ENCODE measurements at places on chromosomes 7 and 10.

- DNase-seq: no peak
Measured at GRCh38 chr10:110151467-110151866, 55.9 kb upstream of the MXI1 start.

DNA sequence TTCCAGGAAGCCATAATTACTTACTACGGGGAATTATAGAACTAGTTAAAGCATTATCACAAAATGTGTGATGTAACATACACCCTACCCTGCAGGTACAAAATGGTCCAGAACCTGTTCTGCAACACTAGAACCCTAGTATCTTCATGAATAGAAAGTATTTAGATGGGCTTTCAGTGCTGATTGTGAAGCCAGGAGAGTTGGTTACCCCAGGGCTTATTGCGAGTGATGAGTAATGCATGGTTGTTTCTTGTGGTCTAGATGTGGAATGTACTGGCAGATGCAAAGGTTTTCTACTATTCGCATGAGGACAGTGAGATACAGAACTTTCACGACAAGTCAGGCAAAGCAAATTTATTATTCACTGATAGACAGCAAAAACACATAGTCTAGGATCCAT is 33.6 kb upstream of the AGR3 start:
- no peak for DNase-seq

DNA sequence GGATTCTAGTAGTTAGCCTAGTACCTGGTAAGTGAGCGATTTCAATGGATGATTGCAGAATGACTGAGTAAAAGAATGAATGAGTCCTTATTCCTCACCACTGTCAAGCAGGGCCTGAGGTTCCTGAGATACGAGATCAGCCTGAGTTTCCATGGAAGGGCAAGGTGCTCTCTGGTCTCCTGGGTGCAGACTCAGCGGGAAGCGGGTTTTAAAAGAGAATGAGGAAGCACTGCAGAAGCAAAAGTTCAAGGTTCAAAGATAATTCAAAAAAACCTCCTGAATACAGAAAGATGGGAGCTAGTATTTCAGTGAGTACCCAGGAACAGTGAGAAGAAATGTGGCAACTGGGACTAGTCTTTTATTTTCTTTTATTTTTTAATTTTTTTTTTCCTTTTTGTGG is 4.3 kb downstream of the ZNF3 start:
- no peak for DNase-seq

GRCh38 chr10:483261-483660 is 206.2 kb downstream of the DIP2C start:
- DNase-seq: no peak

- no peak for DNase-seq
Measured at GRCh38 chr7:70647801-70648498, 484.0 kb upstream of the GALNT17 start.

DNA sequence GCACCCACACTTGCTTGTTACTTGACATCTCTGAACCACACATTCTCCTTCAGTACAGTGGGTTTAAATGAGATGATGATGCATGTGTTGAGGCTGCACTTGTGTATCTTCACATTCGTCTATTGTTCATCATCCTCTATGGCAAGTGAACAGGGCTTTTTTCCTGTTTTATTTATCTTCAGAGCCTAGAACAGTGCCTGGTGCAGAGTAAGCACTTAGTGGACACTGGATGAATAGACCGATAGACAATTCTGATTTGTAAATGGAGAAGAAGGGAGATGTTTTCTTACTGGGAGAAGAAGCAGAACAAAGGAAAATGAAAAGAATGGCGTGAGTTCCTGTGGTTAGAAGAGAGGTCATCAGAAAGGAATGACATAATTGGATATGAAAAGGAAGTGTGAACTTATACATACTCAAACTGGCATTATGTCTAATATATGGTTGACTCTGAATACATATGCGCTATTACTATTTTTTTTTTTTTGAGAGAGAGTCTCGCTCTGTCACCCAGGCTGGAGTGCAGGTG is 99.7 kb downstream of the AVL9 start:
- no peak for DNase-seq

DNA sequence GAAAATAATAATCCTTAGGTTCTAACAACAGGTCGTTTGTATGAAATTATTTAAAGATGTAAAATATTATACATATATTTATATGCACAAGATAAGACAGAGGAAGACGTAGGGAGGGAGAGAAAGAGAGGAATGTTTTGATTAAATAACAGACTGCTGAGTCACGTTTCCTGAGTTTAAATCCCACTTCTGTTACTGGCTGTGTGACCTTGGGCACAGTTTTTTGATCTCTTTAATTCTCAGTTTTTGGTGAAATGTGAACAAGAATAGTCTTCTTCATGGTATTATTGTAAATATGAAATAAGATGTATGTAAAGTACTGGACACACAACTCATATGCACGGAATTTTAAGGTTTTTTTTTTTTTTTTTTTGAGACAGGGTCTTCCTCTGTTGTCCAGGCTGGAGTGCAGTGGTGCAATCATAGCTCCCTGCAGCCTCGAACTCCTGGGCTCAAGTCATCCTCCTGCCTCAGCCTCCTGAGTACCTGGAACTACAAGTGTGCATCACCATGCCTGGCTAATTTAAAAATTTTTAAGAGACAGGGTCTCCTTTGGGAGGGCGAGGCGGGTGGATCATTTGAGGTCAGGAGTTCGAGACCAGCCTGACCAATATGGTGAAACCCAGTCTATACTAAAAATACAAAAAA is 42.6 kb downstream of the BAMBI start:
- no peak for DNase-seq

DNA sequence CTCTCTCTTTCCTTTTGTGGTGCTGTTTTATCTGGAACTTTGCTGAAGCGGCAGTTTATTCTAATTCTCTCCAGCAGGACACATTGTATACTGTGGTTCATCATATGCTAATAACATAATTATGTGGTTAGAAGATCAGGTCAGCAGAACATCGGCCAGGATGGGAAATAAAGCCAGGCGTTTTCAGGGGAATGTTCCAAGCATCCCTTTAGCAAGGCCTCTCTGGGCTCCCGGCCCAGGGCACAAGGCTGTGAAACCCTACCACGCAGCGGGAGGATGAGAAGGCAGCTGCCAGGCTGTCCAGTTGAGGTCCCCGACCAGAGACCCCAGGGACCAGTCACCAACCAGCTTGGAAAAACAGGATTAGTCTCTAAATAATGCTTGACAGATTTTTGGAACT is 112.2 kb upstream of the GALNT17 start:
- DNase-seq: no peak

- no peak for DNase-seq
Measured at GRCh38 chr7:143979998-143980397, 20.1 kb upstream of the OR6B1 start.

DNA sequence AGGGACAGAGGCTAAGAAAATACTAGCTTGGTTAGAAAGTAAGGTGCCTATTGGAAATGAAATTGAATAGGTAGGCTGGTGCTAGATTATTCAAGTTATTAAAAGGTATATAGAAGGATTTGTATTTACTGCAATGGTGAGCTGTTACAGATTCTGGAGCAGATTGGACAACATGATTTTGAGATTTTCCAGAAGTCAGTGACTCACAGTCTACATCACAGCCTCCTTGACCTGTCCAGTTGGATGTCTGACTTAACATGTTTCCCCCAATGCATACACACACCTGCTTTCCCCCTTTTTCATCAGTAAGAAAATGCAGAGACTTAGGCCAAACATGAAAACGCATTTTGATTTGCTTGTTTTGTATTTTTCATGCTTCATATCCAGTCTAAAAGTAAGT is 33.4 kb downstream of the STARD3NL start:
- no peak for DNase-seq

DNA sequence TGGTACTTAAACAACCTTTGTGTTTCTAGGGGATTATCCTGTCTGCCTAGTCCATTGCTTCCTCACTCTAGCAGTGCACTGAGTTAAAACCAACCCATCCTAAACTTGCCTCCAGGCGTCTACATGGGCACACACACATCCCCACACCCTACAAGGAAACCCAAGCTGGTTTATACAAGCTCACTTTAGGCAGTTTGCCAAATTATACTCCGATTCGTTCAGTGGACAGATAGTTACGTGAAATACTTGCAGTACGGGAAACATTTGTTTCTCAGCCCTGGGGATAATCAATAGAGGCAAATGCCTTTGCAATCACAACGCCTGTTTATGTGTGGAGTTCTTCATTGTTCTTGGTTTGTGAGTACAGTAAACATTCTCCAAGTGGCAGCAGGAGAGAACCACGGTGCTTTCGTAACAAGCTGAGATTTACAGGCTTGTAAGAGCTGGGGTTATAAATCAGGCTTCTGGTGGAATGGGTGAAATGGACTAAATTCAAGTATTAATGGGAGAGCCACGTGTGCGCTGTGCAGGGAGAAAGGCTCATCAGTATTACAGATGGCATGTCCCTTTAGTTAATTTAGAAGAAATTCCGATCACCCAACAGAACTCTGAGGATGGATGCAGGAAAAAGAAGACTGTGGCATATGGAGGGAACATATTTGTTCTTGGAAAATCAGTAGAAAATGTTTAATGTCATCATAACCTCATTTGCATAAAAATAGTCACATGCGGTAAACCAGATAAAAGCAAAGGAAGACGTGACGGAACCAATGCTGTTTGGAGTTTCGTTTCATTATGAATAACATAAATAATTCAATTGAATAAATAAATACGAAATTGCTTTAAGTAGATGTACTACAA is 217.1 kb downstream of the GALNT17 start:
- no peak for DNase-seq

GRCh38 chr7:50709151-50709550 is 73.5 kb downstream of the GRB10 start:
- no peak for DNase-seq

GRCh38 chr10:124288486-124288885 is 130.2 kb downstream of the OAT start:
- DNase-seq: no peak

GRCh38 chr10:28494420-28494819 is 38.5 kb upstream of the WAC start:
- no peak for DNase-seq

DNA sequence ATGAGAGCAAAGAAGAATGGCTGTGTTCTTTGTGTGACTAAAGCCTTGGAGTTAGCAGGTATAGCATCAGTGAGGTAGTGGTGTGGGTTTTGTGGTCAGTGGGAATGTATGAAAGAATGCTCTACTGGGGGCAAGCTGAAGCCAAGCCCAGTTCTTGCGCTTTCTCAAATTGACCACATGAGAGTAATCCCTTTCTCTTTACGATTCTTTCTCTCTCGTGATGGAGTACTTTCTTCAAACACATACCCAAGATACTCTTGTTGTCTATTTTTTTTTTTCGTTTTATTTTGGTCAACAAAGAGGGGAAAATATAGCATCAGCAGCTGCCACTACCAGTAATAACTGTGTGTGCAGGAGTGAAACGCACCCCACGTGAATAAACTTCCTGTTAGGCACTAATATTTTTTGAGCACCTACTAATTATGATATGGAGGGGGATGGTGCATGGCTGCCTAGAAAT is 8.4 kb upstream of the PANK1 start:
- no peak for DNase-seq

DNA sequence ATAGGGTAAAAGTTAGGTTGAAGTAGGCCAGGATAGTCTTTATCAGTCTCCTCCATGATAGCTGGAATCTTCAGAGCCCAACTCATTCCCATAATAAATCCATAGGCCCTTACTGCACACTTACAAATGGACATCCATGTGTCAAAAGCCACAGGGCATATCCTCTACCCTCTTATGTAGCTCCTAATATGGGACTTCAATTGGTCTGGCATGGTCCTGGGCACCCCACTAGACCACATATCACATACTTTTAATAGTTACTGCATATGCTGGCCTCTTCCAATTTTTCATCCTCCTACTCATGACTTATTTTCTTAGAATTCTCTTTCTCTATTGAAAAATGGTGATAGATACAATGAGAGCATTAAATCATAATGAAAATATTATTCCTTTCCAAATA is 169.3 kb downstream of the MAGI2 start:
- no peak for DNase-seq

DNA sequence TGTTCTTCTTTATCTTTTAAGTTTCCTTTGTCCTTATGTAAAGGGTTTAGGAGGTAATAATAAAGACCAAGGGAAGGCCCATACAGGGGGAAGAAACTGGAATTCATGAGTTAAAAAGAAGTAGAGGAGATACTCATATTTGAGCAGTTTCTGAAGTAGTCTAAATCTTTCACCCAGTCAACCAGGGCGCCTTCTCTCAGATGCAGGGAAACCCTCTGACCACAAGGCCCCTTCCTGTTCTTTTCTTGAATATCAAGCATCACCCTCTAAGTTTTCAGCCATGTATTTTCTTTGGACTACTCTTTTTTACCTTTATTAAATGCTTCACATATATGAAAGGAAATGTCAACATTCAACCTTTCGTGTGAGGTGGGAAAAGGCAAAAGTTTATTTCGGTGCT is 630.8 kb downstream of the SUGCT start:
- DNase-seq: no peak

DNA sequence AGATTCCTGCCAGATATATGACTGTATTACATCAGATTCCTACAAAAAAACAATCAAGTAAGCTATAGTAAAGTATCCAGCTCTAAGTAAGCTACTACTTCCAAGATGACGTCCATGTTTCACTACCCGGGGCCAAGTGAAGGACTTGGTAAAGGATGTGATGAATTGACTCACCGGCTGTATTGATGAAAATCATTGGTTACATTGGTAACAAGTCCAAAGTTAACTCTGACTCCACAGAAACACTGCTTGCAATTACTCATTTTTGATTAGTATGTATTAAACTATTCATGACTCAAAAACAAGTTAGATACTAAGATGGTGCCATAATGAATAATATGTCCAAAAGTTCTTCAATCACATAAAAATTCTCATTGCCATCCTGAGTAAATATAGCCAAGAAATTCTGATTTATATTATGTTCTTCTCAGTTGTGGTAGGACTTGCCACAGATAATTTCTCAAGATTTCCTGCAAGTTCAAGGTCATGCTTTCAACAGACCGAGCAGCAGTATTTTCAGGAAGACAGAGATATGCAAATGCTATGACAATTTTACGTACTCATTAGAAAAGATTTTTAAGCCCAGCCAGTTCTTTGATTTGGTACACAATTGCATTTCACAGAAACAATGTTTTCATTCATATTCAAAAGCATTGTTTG is 12.6 kb upstream of the DNAJC1 start:
- DNase-seq: no peak

GRCh38 chr10:4357911-4358310 is 468.1 kb upstream of the AKR1E2 start:
- no peak for DNase-seq
